ENCODE measurements at places on chromosomes 16 and 17.
A peak's percentile ranks its signal among the peaks of the same experiment; 100 is the strongest.

- DNase-seq: no peak
Measured at GRCh38 chr16:57426356-57426755, 20.8 kb downstream of the CIAPIN1 start.

GRCh38 chr16:52393448-52393847, 153.5 kb downstream of the TOX3 start:
- no peak for DNase-seq

GRCh38 chr17:20111538-20111937, 102.4 kb downstream of the SPECC1 start:
- DNase-seq: no peak

GRCh38 chr16:62408760-62409159, 372.5 kb upstream of the CDH8 start:
- DNase-seq: no peak

DNA sequence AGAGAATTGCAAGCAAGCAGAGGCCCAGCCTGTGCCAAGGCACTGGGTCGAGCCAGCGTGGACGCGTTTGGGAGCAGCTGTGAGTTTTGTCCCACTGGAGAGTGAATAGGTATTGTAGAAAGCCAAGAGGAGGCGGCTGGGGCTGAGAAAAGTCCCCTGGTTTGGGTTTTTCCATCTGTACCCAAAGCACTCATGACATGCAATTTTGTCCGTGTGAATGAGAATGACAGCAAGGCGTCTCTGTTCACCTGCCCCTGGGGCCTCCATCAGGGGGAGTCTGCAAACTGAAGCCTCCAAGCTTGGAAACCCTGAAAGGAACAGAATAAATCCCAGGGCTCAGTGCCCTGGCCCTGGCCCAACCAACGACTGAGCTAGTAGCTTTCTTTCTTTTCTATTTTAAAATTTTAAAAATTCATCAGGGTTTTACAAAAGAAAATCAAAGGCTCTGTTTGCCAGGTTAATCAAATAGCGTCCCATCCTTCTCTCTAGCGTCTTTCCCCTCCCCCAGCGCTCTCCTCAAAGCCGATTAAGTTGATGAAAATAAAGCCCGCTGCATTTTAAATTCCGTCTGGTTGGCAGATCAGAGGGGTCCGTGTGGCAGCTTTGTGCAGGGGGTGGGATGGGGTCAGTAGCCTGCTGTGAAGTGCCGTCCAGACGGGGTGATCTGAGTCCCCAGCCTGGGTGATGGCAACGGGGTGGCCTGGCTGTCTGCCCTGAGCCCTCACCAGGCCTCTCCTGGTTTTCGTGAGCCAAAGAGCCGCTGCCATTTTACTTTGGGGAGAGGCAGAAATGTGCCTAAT, 171.0 kb downstream of the KATNIP start:
- DNase-seq: no peak

GRCh38 chr16:48959204-48959603, 322.4 kb downstream of the CBLN1 start:
- DNase-seq: no peak

GRCh38 chr17:44865231-44865660, 17.6 kb downstream of the HIGD1B start:
- peak; percentile 49 for DNase-seq

All from T-helper 2 cell (primary cell).